Bronchus fibroblast of lung (primary cell): ENCODE measurements at places on chromosomes 5 and 9. TPM values are rescaled to one million over a fixed set of nuclear protein-coding genes. Genes with fewer than 3 reads are reported as not detected.

The JAKMIP2 gene
- total RNA-seq = 9.2 and 14.1 TPM in 2 replicates

The OTULINL gene
- 1.0 TPM in 2 replicates for total RNA-seq

The C9orf50 gene
- 0.50 TPM in 1 of 2 replicates, not detected in the other for total RNA-seq

The MEGF10 gene
- under 0.01 TPM in 1 of 2 replicates, not detected in the other for total RNA-seq

The TUT7 gene
- 17.5 and 20.2 TPM in 2 replicates for total RNA-seq

The FGF18 gene
- total RNA-seq = not detected in 2 replicates

The NTNG2 gene
- total RNA-seq = under 0.01 and 0.15 TPM in 2 replicates

The PTPRD gene
- total RNA-seq = 1.3 and 2.2 TPM in 2 replicates

The TMEM215 gene
- total RNA-seq = not detected in 2 replicates

The NKD2 gene
- total RNA-seq = 0.30 and 1.8 TPM in 2 replicates

The TNC gene
- 39.7 and 41.3 TPM in 2 replicates for total RNA-seq

The MAMDC2 gene
- total RNA-seq = 2.2 and 2.5 TPM in 2 replicates

The FABP6 gene
- not detected in 2 replicates for total RNA-seq

The SLC22A4 gene
- 1.7 and 2.1 TPM in 2 replicates for total RNA-seq

The MCTP1 gene
- total RNA-seq = 3.3 and 5.9 TPM in 2 replicates

The GABRA1 gene
- total RNA-seq = not detected in 2 replicates

The GPR150 gene
- total RNA-seq = 0.34 and 0.59 TPM in 2 replicates

The LHX6 gene
- not detected in 2 replicates for total RNA-seq

The LIFR gene
- total RNA-seq = 20.0 and 20.8 TPM in 2 replicates

The LMAN2 gene
- 253 and 263 TPM in 2 replicates for total RNA-seq

The N4BP3 gene
- 0.34 and 0.45 TPM in 2 replicates for total RNA-seq

The IFNA4 gene
- total RNA-seq = not detected in 2 replicates

The IFNA2 gene
- total RNA-seq = not detected in 2 replicates

The SPATA31E1 gene
- total RNA-seq = not detected in 2 replicates

The GLDC gene
- total RNA-seq = 0.30 and 0.34 TPM in 2 replicates

The NUTM2F gene
- total RNA-seq = not detected in 2 replicates

The RASEF gene
- under 0.01 TPM in 1 of 2 replicates, not detected in the other for total RNA-seq

The ELOVL7 gene
- total RNA-seq = 0.34 TPM in 1 of 2 replicates, not detected in the other

The FAM163B gene
- not detected in 2 replicates for total RNA-seq

The ZFP37 gene
- 1.2 and 1.5 TPM in 2 replicates for total RNA-seq

The GFM2 gene
- 25.9 and 29.9 TPM in 2 replicates for total RNA-seq

The NIM1K gene
- 0.74 and 1.0 TPM in 2 replicates for total RNA-seq

The ACTBL2 gene
- total RNA-seq = 0.15 and 0.34 TPM in 2 replicates

The PCDHB8 gene
- not detected in 2 replicates for total RNA-seq

The NEUROG1 gene
- total RNA-seq = not detected in 2 replicates

The ARSI gene
- total RNA-seq = 11.8 and 13.4 TPM in 2 replicates

The TAF11L5 gene
- not detected in 2 replicates for total RNA-seq

The MUSK gene
- total RNA-seq = 0.15 and 0.17 TPM in 2 replicates

The PLAC8L1 gene
- total RNA-seq = not detected in 2 replicates
